ENCODE measurements at places on chromosomes 7 and 10. TPM values are rescaled to one million over a fixed set of nuclear protein-coding genes. Genes with fewer than 3 reads are reported as not detected.

DNA sequence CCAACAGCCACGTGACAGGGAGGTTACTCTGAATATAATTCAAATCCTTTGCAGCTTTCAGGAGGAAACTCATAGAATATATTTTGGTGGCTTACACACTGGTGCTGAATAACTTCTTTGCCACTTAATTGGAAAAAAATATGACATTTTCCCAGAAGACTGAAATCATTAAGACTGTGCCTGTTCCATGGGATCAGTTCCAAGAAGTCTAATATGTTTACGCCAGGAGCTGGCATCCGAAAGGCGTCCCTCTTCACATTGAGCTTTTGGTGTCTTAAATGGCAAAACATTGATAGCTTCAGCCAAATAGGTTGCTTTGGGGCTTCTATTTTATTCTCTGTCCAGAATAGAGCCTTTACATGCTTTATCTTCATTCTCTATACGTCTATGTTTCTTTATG is 917.6 kb upstream of the LRRTM3 start:
- no peak for DNase-seq

GRCh38 chr7:131235489-131236317 is 92.0 kb upstream of the MKLN1 start:
- peak; percentile 34 for DNase-seq

DNA sequence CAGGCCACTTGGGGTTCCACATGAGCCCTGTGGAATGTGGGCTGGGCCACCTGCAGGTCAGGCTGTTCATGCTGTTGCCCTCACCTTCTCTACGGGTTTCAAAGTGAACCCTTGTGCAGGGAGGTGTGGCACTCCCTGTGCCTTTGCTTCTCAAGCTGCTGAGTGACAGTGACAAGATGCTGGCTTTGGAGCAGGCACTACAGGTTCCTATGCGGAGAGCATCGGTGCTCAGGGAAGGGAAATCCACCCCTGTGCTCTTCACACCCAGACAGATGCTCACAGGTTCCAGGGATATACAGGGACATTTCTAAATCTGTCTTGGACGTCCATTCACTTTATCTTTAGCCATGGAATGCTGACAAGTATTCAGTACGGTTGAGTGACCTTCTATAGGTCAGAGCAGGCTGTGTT is 1005.0 kb downstream of the LRMDA start:
- DNase-seq = no peak

The UBN2 gene
- 28.8 TPM for total RNA-seq

- no peak for DNase-seq
Measured at GRCh38 chr10:129715805-129716204, 248.3 kb downstream of the EBF3 start.

- DNase-seq = no peak
Measured at GRCh38 chr10:72852508-72852907, 41.0 kb upstream of the OIT3 start.

DNA sequence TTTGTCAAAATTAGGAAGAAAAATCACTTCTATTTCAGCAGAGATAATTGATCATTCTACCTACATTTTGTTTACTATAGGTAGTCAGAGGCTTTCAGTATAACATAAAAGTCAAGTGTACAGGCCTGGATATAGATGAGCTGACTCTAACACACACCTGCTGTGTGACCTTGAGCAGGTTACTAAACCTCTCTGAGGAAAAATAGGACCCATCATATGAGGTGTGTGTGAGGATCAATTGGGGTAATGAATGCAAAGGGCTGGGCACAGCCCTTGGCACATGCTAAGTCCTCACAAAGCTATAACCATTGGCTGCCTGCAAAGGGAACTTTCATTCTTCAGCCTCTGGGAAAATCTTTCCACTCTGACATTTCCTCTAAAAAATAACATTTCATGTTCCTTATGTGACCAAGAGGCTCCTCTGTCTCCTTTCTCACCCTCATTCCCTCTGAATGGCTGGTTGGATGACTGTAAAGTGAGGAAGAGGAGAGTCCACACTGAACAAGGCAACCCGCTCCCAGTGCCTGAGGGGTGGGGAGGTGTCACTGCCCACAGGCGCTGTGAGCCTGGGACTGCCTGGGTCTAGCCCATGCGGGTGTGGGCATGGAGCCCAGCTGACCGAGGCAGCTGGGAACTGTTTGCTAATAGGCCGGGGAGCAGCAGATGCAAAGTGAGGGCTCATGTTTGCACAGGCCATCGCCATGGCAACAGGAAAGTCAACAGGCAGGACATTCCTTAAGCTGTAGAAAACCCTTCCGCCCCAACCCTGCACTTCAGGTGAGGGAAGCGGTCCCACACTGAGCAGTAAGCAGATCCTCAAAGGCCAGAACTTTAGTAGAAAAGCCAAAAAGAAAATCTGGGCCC is 36.8 kb downstream of the MYOF start:
- DNase-seq = peak; percentile 94

The NEUROG3 gene
- not detected for total RNA-seq

The SLC18A3 gene
- not detected for total RNA-seq

The UCMA gene
- not detected for total RNA-seq

The PPP1R9A gene
- 7.5 TPM for total RNA-seq

DNA sequence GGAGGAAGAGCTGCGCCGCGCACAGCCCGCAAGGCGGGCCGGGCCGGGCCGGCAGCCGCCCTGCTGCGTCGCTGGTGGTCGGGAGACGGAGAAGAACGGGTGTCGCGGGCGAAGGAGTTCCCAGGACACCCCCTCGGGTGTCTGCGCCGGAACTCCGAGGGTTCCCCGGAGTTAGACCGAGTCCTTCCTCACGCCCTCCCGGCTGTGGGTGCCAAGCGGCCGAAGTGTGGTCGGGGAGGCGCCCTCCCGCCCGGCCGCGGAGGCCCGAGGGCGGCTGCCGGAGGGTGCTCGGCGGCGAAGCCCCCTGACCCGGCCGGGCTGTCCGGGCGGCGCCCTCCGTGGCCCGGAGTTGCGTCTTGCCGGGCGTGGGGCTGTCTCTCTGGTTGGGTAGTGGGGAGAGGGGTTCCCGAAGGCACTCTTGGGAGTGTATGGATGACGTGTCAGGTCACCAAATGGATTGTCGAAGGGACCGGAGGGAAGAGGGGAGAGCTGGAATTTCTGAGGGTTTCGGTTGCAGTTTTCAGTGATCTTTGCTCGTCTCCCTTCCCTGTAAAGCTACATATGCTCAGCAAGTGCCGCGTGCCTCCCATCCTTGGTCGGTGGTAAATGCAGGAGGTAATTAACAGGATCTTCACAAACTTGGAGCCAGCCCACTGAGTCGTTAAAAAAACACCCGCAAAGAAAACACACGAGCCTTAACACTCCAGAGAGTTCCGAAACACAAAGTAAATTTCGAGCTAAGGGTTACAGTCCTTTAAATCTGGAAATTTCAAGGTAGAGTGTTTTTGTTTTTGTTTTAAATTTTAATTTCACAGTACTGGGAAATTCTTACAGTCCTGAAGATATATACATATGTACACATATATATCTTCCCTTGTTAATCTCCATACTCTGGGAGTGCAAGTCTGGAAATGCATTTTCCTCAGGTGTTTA is 871 bp downstream of the ST7 start:
- peak; percentile 74 for DNase-seq

GRCh38 chr7:76354981-76355730 is 3.6 kb downstream of the YWHAG start:
- no peak for DNase-seq

DNA sequence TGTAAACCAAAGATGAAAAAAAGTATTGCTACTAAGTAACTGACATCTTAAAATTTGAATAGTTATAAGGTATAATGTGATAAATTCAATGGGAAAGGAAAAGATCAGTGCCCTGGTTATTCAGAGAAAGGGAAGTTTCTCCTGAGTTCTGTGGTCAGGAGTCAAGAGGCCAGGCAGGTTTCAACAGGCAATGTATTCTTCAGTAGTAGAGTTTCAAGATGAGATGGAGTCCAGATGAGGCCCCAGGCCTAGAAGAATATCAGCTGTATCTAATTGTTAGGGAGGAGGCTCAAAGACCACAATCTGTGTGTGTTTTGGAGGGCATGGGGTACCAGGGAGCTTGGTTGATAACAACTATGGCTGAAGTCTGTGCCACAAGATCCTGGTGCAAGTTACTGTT is 101.4 kb upstream of the DLX6 start:
- no peak for DNase-seq

The OR6B1 gene
- not detected for total RNA-seq

The PLPP4 gene
- total RNA-seq = 0.27 TPM

DNA sequence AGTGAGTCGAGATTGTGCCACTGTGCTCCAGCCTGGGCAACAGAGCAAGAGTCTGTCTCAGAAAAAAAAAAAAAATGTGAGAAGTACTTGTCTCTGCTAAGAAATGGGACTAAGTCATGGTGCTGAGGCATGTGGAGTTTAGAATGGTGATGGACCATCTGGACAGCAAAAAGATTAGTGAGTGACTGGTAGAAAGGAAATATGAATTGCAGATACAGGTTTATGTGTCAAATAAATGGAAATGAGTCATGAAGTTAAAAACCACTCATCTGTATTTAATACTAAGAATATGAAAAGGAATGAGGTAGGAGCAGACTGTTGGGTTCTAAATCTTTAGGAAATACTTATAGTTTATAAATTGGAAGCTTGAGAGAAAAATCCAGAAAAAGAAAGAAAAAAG is 625.7 kb upstream of the ANKRD30A start:
- no peak for DNase-seq

GRCh38 chr10:96666741-96667140 is 53.6 kb downstream of the PIK3AP1 start:
- no peak for DNase-seq

DNA sequence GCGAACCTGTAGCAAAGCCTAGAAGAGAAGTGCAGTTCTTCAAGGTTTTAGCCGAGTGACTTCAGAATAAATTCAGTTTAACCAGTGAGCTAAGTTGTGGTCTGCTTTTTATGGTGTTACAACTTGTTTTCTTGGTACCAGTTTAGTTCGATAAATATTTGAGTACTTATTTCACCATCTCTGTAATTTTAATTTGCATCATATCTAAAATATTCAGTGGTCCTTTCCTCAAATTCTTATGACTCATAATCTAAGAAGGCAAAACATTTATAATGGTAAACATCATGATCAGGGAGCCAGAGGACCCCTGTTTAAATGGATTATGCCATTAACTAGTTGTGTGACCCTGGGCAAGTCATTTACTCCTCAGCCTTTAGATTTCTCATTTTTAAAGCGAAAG is 4.1 kb upstream of the BMPER start:
- no peak for DNase-seq

The CISD1 gene
- total RNA-seq = 25.5 TPM

Measured in ovary (tissue), 10 donors.